Midbrain (tissue), 1 donor: ENCODE measurements at places on chromosomes 16 and 17.

DNA sequence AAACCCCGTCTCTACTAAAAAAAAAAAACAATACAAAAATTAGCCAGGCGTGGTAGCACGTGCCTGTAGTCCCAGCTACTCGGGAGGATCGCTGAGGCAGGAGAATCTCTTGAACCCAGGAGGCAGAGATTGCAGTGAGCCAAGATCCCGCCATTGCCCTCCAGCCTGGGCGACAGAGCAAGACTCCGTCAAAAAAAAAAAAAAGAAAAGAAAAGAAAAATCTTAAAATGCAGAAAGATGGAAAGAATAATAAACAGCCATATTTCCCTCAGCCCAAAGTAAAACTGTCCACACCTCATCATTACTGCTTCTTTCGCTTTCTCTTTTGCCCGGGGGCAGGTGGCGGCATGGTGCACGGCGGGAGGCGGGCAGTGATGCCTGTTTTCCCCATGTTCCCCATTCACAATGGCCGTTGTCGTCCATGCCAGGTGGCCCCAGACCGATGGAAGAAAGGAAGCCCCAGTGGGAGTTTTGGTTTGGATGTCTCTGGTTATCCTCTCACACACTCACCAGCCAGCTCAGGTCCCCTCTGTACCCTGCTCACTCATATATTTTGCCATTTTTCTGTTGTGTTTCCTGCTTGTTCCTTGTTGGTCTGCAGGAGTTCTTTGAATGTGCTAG is 37.0 kb upstream of the PEMT start:
- no peak for DNase-seq

DNA sequence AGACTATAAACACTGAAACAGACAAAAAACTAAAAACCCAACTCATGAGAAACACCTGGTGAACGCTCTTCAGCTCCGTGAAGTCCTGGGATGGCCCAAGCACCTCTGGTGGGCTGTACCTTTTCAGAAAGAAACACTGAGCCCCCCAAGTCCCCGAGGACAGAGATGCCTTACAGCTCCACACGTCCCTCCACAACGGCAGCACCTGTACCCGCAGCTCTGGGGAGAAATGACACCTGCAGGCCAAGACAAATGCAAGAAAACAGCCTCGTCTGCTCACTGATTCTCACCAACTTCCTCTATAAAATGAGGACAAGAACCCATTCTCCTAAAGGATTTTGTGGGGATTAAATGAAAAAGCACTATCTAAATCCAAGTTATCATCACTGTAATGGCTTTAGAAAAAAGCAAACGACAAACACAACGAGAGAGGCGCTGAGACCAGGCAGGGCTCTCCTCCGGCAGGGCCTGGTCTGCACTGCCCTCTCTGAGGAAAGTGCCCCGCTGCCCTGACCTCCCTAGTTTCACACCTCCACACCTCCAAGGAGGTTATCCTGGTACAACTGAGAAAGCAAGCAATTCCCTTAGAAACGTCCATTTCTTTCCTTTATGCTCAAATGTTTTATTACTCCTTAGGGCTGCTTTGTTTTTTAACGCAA is 114.9 kb downstream of the ZNF778 start:
- no peak for DNase-seq

GRCh38 chr16:18050234-18050633 is 286.3 kb downstream of the NPIPA8 start:
- no peak for DNase-seq

- peak; percentile 31 for DNase-seq
These were observed 89.7 kb upstream of the CLEC18A start for GRCh38 chr16:69861292-69862030.

DNA sequence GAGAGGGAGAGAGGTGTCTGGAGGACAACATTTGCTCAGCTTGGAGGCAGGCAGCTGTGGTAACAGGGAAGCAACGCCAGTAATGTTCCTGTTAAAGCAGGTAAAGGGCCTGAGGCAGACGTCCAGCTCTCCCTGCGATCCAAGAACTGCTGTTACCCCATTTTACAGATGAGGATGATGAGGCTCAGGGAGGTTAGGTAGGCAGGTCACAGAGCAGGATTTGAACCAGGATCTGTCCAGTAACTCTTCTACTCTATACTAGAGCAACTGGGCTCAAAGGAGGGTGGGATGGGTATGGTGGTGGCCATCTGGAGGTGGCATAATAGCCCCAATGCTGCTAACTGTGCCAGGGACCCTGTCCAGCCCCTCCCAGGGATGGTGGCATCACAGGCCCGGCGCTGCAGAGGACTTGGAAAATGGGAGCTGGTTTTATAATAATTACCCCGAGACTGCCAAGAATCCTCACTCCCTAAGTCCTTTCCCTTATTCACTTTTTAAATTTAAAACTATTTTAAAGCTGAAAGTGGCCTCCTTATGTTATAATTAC is 12.0 kb downstream of the CA7 start:
- DNase-seq: no peak

DNA sequence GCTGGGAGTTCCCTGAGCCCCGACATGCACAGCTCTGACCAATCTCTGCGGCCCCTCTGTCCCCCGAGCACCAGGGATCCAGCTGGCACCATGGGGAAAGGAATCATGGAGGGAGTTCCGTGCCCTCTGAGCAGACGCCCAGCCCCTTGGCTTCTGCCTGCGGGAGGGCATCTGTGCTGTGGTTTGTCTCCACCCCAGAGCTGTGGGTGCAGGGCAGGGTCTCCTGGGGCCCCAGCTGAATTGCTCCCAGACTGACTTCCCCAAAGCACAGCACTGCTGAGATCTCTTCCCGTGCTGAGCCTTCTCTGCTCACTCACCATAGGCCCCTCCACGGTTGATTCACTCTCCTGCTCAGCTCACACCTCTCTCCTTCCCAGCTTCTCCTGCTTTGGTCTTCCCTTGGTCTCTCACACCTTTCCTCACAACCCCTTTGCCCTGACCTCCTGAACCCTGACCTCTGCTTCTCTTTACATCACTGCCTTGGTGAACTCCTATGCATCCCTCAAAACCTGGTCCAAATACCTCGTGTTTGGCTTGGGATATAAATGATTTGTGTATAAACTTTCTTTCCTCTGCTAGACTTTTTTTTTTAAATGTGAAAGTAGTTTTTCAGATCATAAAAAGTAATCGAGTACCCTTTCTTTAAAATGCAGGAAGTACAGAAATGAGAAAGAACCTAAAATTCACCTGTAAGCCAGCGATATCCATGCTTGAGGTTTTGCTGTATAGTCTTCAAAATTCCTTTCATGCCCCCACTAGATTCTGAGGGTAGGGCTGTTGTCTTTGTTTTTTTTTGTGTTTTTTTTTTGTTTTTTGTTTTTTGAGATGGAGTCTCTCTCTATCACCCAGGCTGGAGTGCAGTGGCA is 265.3 kb downstream of the SEC14L1 start:
- DNase-seq: no peak

- no peak for DNase-seq
These were observed 95.7 kb upstream of the DNAH17 start for GRCh38 chr17:78672871-78673371.

DNA sequence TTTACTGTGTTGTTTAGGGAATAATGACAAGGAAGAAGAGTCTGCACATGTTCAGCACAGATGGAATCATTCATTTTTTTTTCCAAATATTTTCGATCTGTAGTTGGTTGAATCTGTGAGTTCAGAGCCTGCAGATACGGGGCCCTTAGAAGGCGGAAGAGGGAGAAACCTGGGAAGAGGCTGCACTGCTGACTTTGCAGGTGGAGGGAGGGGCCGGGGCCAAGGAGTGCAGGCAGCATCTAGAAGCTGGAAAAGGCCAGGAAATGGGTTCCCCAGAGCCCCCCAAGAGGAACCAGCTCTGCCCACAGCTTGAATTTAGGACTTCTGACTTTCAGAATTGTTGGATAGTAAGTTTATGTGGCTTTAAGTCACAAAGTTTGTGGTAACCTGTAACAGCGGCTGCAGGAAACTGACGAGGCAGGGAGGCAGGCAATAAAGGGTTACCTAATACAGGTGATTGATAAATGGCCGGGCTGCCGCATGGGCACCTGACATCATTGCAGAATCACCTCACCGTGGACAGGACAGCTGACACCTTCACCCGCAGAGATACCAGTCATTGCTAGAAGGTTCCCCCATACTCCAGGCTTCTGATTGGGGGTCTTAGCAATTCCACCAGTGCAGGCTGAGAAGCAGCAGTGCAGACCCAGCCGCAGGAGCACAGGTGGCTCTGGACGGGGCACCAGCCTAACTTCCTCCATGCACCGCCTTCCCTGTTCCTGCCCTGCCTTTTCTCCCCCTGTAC is 181.3 kb downstream of the IRF8 start:
- DNase-seq: no peak

DNA sequence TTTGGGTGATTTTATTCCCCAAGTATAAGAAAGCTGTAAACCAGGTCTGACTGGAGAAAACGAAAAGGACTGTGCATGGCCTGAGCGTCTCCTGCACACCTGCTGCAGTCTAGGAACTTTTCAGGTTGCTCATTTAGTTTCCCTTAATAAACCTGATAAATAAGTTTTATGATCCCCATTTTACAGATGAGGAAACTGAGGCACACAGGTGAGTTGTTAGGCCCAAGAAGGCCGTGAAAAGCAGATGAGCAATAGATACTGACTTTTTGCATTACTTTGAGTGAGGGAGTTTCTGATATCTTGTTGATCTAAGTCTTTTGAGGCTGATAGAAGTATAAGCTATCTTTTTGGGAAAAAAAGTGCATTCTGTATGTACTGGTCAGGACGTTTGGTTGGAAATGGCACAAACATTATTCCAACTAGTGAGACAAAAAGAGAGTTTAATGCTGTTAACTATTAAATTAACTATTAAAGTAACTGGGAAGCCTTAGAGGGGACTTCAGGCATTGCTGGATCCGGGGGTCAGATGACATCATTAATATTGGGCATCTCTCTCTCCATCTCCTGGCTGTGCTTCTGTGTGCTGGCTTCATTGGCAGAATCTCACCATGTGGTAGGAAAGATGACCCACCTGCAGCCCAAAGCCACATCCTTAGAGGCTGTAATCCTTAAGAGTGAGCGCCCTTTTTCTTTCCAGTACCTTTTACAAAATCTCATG is 163.4 kb downstream of the CMIP start:
- DNase-seq: no peak

DNA sequence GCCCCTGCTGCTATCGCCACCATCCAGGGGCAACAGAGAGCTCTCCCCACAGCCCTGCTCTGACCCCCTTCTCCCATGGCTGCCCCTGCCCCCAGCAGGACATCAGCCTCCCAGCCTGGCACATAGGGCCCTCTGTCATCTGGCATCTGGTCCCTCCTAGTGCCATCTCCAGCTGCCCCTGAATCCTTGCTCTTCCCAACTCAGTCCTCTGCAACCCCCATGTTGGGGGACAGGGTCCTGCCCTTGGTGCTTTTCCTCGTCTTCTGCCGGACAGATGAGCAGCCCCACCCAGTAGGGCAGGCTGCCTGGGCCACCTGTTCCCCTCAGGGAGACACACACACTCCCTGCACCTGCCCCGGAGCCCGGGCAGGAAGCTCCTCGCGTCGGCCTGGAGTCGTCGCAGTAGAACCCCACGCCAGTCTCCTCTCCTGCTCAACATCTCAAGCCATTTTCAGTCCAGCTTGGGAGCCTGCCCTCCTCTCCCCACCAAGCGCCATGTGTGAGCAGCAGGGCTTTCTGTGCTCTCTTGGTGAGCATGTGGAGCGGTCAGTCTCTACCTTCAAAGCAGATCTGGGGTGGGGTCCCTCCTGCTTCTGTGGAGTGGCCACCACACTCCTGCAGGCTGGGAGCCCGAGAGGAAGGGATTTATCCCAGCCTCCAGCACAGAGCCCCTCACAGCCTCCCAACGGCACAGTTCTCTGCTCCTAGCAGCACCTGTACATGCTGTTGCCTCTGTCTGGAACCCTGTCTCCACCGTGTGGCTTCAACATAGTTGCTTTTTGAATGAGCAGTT is 28.2 kb downstream of the TNFRSF13B start:
- DNase-seq: no peak

DNA sequence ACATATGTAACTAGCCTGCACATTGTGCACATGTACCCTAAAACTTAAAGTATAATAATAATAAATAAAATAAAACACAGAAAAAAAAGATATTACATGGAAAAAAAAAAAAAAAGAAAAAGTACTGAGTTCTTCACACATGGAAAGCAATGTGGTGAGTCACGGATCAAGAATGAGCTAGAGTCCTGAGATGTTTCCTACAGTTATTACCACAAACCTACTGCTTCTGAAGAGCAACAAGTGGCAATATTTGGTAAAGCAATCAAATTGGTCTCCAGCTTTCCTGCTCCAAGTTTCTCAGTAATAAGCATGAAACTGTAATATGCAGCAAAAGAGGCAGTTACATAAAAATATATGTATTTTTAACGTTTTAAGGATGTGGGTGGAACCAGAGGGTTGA is 223.3 kb upstream of the SALL1 start:
- DNase-seq: no peak

- DNase-seq: no peak
These were observed 218.0 kb downstream of the NTN1 start for GRCh38 chr17:9239246-9239792.

- DNase-seq: no peak
These were observed 54.6 kb downstream of the WDR45B start for GRCh38 chr17:82593590-82594087.

DNA sequence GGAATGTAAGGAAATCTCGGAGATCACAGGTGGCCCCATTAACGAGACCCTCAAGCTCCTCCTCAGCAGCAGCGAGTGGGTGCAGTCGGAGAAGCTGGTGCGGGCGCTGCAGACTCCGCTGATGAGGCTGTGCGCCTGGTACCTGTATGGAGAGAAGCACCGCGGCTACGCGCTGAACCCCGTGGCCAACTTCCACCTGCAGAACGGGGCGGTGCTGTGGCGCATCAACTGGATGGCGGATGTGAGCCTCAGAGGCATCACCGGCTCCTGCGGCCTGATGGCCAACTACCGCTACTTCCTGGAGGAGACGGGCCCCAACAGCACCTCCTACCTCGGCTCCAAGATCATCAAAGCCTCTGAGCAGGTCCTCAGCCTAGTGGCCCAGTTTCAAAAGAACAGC is 16.2 kb downstream of the MLYCD start:
- no peak for DNase-seq
